HCT116 (cell line): ENCODE measurements at places on chromosomes 6 and 20.

GRCh38 chr20:49230021-49230420 is 10.8 kb downstream of the DDX27 start:
- DNase-seq, result no peak

DNA sequence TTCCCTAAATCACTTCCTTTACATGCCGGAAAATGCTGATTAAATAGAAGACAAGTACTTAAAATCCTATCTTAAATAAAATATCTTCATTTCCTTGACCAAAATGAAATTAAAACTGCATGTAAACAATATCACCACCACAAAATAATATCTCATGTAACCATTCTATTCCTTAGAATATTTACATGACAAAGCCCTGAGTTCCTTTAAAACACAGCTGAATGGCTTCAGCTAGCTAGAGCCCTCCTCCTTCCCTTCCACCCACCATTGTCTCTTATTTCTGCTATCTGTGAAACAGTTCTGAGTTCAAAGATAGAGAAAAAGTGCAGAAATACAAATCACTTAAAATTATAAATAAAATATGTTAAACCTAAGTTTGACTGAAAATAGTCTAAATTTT is 103.1 kb downstream of the HIVEP2 start:
- no peak for DNase-seq

GRCh38 chr6:109104512-109104911 is 9.2 kb downstream of the CEP57L1 start:
- DNase-seq, result no peak

DNA sequence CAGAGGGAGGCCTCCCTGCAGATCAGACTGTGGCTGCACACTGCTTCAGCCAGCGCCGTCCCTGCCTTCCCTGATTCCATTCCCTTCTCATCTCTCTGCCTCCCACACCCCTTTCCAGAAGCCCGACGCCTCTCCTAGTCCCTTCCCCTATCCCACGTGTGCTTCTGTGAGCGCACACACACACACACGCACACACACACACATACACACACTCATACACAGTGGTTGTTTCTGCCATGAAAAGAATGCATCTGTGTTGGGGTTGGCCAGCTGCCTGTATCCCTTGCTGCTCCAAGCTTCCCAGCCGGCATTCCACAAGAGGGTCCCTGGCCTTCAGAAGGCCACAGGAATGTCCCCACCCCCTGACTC is 51.7 kb downstream of the MOCS1 start:
- DNase-seq, result no peak

DNA sequence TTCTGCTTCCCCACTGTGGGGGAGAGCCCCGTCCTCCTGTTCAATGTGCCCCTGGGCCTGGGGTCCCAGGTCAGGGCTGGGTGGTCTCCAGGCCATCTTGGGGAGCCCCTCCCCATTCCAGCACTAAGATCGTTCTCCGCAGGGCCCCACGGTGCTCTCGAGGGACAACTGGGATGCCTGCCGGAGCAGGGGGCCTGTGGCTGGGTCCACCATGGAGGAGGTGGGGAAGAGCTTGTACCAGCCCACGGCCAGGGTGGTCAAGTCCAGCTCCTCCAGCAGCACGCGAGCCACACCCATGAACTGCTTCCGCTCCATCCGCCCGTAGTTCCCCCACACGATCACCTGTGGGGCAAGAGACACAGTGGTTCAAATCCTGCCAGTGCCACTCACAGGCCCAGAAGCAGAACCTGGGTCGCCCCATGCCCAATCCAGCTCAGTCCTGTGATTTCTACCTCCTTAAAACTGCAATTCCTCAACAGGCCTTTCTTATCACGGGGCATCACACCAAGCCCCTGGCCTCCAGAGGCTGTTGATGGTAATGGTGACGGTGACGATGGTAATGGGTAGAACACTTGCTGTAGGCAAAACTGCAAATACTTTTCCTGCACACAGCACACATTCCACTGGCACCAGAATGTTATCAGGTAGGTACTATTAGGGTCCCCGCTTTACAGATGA is 10.5 kb downstream of the KCNK15 start:
- DNase-seq, result no peak

DNA sequence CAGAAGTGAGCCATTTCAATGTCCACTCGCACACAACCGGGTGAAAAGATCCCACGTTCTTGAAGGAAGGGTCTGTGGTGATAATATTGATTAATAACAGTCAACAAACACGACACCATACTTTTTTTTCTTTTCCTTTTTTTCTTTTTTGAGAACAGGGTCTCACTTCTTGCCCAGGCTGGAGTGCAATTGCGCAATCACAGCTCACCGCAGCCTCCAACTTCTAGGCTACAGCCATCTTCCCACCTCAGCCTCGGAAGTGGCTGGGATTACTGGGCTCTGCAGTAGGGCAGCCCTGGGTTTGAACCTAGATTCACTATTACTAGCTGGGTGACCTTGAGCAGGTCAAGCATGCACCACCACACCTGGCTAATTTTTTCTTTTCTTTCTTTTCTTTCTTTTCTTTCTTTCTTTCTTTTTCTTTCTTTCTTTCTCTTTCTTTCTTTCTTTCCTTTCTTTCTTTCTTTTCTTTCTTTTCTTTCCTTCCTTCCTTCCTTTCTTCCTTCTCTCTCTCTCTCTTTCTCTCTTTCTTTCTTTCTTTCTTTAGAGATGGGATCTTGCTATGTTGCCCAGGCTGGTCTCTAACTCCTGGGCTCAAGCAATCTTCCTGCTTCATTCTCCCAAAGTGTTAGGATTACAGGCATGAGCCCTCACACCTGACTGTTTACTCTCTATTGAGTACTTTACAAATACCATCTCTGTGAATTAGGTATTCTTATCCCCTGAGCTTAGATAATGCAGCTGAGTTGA is 123.9 kb downstream of the SNX5 start:
- no peak for DNase-seq

GRCh38 chr20:58847463-58847862 is 3.2 kb downstream of the GNAS-AS1 start:
- no peak for DNase-seq

- no peak for DNase-seq
Measured at GRCh38 chr6:50708664-50709365, 4.5 kb upstream of the TFAP2D start.

- DNase-seq, result no peak
Measured at GRCh38 chr6:3352678-3353077, 93.9 kb downstream of the PSMG4 start.

GRCh38 chr6:152897807-152898399 is 84.9 kb downstream of the FBXO5 start:
- DNase-seq, result peak; percentile 42

- DNase-seq, result no peak
Measured at GRCh38 chr6:118588626-118589025, 40.5 kb downstream of the PLN start.

DNA sequence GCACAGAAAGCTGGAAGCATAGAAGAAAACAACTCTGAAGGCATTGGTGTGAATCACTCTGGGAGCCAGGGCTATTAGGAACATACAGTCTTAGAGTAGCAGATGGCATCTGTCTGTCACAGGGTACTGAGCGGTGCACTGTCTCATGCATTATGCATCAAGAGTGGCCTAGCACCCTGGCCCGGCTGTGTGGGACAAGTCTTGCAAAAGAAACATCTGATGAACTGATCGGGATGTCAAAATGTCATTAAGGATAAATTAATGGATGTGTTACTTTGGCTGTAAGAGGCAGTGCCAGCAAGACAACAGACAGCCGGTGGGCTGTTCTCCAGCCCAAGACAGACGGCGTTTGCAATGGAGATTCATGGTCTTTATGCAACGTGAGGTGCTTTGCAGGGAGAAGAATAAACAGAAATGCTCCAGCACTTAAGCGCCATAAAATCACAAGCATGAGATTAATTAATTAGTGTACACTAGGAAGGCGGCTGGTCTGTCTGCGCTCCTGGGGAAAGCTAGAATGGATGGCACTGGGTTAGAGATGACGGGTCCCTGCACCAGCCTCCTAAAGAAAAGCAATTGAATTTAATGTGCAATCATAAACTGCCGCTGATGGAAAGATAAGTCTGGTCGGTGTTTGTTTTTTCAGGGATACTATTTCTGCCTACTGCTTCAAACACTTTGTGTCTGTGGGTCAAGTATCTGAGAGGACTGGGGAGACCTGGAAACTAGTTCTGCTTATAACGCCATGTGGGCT is 600.6 kb upstream of the CHD6 start:
- DNase-seq, result no peak

- no peak for DNase-seq
Measured at GRCh38 chr6:135037541-135037940, 17.1 kb downstream of the HBS1L start.

DNA sequence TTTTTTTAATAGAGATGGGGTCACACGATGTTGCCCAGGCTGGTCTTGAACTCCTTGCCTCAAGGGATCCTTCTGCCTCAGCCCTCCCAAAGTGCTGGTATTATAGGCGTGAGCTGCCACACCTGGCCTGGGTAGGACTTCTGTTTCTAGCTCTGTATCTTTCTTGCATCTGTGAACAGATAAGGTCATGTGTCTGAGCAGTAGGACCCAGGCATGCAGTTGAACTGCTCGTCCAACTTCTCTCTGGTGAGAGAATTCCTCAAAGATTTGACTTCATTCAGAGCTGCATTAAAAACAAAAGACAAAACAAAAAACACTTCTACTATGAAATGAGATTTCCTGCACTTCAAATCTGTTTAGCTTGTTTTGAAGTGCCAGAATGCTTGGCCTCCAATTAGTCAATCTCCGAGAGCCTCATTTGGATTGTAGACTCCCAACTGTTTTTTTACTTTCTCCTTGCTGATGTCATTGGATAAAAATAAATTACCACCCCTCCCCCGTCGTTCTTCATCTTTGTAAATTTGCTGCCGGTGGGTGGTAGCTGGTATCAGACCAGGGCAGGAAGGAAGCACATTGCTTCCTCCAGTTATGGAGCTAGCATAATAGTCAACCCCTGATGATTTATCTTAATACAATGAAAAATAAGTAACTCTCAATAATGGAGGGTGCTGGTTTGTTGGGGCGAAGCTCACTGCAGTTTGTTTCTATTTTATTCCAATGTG is 17.6 kb downstream of the CD109 start:
- no peak for DNase-seq

DNA sequence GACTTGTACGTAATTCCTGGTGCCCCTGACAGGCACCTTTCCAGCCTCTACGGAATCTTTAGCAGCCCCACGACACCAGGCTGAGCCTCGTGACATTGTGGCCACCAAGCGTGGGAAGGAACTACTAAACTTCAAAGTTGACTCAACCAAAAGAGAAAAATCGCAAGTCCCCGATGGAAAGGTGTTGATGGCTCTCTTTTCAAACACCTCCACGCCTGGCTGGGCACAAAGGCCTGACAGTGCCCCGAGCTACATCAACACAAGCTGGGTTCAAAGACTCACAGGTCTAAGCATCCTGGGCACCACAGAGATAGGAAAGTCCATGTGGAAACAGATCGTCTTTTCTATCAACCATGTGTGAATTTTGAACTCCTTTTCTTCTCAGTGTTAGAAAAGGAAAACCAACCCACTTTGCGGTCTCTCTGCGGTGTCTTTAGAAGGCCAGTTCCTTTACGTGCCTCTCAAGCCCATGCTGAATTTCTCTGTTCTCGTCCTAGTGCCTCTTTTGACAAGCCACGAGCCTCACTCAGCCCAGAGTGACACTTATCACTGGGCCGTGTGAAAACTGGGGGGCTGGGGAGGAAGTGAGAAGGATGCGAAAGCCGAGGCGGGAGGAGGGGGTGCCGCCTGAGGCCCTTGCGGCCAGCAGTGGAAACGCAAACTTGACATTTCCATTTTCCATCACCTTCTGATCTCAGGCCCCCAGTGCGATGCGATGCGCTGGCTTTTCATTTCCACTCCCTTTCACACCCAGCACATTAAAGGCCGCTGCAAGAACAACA is 59.4 kb downstream of the GFOD1 start:
- DNase-seq, result no peak

DNA sequence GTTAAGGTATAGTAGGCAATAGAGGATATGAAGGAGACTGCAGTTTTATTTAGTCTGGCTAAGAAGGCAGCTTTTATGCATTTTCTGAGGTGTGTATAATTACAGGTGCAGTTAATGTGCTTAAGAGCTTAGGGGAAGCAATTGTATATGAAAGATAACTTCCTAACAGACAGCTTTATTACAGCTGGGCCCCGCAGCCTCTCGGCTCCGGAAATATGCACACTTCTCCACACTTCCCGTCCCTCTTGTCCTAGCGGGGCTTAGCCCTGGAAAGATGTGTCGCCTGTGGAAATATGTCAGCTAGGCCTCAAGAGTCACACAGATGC is 178.4 kb upstream of the ARID1B start:
- DNase-seq, result no peak

DNA sequence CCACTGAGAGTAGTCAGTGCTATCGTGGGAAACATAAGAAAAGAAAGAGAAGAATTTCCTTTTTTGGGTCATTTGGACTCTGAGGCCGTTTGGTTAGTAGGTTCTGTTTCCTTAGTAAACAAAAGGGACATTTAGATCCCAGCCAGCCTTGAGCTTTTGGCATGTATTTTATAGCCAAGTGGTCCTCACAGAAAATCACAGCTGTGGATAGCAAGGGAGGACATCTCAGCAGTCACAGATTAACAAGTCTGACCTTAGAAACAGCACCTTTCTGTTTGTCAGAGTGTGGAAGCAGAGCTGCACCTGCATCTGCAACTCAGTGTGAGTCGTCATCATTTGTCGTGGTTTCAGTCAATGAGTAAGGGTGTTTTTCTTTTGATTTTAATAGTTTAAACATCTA is 40.5 kb downstream of the FAM120B start:
- DNase-seq, result no peak

- no peak for DNase-seq
Measured at GRCh38 chr6:170292111-170292406, 1.2 kb upstream of the DLL1 start.

DNA sequence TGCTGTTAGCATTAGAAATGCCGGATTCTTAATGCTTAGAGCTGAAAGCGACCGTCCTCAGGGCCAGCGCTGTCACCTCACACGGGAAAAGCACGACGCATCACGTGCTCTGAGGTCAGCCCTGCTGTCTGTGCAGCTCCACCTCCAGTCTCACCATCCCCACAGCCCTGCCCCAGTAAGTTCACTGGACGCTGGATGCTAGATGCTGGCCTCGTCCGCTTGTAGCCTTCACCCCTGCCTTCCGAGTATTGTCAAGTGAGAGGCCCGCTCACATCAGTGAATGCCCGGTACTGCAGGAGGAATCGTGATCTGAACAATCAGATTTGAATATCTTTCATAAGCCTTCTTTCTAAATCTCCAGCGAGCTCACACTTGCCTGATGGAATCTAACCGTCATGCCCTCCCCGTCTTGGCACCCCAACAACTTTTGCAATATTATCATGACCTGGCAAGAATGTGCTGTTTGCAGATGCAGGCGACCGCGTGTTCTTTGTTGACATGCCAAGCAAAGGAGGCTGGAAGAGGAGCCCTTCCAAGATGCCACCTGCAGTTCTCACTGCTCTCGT is 64.9 kb downstream of the DLL1 start:
- no peak for DNase-seq

DNA sequence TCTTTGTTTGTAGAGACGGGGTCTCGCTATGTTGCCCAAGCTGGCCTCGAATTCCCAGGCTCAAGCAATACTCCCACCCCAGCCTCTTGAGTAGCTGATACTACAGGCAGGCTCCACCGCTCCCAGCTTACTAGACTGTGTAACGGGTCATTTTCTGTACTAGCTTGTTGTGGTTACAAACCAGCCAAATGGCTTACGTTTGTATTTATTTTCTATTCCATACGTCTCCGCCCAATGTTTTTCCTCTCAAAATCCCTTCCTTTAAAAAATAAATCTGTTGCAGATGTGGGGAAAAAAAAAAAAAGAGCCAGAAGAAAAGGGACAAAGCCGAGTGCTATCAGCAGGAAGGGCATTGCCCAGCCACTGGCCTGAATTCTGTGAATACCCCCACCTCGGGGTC is 41.6 kb downstream of the PRND start:
- no peak for DNase-seq
